ENCODE measurements at places on chromosomes 13 and 19.

DNA sequence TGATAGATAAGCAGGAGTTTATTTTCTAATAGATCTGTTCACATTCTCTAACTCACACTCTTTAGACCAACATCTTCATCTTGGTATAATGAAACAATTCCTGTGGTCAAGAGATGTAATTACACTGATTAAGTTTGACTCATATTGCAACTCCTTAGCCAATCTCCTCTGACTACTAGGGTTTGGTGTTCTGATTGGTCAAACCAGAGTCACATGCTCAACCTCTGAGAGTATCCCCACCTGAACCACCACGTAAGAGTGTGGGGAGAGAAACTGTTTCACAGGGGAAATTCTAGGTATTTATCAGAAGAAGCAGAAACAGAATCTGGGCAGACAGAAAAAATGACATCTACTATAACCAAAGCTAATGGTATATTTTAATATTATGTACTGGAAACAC, 42.4 kb downstream of the UQCRFS1 start:
- DNase-seq, result no peak

DNA sequence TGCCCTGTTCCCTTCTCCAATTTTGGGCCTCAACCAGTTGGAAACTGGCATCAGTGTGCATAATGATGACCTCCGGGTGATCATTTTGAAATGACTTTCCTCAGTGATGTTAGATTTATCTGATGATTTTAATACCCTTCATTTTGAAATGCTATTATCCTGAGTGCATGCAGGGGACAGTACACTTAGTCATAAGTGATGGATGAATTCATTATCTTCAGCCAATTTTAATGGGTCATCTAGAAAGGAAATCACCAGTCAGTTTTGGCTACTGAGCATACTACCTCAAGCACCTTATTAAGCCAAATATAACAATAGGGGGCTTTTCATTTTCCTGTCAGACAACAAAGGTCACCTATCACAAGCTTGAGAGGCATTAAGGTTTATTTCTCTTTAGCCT, 118.5 kb upstream of the MIR17HG start:
- DNase-seq, result no peak

GRCh38 chr13:34044660-34045080, 226.7 kb downstream of the RFC3 start:
- DNase-seq, result no peak

DNA sequence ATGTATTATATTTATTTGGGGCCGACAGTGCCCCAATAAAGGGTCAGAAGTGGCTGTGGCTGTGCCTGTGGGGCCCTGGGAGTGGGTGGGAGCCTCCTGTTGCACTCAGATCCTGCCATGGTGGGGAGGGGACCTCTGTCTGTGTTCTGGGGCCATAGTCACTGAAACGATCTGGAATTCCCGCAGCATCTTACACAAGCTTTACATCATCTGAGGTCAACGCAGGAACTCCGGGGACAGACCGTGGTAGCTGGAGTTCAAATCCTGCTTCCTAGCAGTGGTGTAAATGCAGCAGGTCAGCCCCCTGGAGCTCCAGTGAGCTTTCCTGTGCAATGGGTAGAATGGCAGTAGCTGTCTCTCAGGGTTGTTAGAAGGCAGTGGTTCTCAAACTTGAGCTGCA, 3.9 kb upstream of the SCN1B start:
- no peak for DNase-seq

GRCh38 chr13:34425327-34425949, 516.6 kb upstream of the NBEA start:
- DNase-seq, result no peak

DNA sequence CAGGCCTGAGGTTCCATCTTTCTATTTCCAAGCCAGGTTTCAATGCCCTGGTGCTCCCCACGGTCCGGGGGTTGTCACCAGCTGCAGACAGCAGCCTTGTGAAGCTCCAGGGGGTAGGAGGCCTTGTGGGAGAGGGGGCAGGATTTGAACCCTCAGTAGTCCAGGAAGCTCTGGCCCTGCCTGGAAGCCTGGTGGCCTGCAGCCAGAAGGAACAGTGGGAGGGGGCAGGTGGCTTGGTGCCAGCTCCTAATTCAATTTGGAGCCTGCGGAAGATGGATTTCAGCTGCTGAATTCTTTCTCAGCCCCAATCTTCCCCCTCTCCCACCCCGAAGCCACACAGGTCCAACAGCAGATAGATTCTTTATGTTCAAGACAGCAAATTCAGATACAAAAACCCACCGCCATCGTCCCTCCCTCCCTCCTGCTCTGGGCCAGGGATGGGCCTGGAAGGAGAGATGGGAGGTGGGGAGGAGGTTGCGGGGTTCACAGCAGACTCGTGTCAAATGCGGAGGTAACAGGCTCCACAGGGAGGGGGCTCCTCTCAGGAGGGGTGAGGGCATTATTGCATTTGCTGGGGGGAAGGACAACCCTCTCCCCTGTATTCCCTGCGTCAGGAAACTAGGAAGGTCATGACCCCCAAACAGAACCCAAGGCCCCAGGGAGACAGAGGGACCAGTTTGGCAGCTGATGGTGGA, 2.4 kb upstream of the PTGER1 start:
- no peak for DNase-seq

DNA sequence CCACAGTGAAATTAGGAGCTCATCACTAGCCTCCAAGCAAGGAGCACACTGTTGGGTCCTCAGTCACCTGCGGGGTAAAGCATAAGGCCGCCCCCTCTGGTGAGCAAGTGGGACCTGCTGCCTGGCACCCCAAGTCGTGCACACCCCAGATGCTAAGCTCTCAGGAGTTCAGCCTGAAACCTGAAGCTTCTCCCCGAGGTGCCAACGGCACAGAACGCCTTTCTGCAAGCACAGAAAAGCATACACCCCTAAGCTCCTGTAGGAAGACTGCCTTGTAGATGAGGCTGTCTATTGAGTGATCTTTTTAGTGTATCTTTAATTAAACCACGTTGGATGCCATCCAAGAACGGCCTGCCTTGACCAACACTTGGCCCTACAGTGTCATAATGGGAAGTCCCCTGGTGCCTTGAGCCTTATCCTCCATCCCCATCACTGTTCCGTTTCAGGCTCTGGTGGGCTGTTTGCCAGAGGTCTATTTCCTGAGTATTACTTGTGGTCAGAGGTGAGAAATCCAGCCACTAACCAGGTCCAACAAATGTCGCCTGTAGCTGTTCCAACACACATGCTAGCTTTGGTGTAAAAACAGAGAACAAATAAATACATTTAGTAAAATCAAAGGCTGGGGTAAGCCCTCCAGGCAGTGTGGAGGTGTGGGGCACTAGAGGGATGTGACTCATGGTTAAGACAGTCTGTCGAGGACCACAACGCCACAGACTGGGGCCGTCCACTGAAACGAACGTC, 44.8 kb downstream of the C13orf42 start:
- no peak for DNase-seq

DNA sequence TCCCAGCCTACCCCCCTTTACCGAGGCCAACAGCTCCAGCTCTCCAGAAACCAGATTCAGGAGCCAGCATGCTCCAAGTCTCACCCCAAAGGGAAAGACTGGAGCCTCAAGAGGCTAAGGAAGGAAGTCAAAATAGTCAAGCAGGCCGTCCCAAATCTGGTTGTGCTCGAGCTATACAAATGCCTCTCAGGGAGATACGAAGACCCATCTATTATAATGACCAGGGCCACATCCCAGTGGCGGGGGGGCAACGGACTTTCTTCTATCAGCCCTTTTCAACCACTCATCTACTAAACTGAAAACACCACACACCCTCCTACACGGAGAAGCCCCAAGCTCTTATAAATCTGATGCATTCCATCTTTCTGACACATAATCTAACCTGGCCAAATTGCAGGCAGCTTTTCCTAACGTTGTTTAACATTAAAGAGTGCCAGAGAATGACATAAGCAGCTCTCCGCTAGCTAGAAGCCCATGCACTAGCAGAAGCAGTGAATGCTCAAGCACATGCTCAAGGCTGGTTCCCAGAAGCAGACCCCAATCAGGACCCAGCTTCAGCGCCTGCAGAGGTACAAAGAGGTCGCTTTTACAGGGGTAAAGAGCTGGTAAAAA, 104.6 kb upstream of the ZNF98 start:
- no peak for DNase-seq

DNA sequence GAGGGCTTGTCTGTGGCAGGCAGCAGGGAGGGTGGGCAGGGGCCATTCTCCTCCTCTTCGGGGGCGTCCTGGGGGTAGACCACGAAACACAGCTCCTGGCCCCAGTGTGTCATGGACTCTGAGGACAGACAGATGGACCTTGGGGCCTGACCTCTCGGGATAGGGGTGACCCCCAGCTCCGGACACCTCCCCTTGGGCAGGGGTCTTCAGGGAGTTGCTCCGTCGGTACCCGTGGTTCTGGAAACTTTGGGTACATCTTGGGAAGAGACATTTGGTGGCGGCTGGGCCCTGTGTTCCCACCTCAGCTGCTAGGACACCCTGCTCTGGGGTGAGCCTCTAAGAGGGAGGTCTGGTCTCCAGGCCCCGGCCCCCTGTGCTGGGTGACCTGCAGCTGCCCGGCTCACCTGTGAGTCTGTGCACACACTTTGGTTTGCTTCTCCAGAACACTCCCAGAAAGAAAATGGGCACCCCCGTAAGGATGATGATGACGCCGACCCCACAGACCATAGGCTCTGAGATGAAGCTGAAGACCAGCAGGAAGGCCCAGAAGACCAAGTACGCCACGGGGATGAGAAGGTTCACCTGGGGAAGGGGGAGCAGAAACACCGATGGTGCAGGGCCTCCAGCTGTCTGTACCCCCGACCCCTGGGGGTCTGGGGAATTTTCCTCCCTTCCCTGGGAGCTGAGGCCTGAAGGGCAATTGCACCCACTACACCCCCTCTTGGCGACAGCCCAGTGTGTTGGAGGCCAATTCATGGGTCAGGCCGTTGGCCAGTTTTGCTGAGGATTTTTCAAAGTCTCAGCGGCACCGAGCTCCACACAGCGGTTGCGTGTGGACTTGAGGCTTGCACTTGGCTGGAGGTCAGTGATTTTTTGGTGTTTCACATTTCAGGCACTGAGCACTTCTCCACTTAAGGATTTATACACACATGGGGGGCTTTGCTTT, 15.0 kb downstream of the LRP3 start:
- no peak for DNase-seq

GRCh38 chr13:39600766-39601165, 2.2 kb downstream of the LHFPL6 start:
- DNase-seq, result no peak

- no peak for DNase-seq
Measured at GRCh38 chr13:49400755-49401659, 42.9 kb downstream of the CAB39L start.

DNA sequence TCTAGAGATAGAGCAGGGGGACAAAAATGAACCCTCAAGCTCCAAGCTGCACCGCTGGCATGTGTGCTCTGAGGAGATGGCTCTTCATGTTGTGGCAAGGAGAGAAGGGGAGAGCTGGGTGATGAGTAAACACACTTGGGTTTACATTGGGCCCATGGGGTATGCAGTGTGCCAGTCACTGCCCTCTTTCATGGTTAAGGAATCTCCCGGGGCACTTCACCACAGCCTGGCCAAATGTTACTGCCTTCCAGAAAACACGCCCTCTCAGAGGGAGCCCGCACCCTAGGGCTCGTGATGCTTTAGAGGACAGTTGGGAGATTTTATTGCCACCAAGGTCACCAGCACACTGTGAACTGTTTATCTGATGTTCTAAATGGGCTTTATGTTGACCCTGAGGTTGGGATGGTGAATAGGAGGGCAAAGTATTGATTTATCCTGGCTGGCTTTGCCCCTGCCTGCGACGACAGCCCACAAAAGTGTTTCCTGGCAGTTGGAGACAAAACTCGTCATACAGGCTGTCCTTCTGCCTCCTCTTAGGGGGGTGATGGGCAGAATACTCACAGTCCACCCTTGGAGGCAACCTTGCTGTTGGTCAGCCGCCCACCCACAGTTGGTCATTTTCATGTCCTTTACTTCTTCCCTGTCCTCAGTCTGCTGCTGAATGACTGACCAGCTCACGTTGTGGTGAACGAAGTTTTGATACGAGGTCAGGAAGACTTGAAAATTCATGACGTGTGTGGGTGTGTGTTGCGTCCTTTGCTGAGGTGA, 156.9 kb downstream of the STK24 start:
- no peak for DNase-seq

GRCh38 chr19:22545751-22546150, 88.4 kb upstream of the ZNF492 start:
- DNase-seq, result no peak

DNA sequence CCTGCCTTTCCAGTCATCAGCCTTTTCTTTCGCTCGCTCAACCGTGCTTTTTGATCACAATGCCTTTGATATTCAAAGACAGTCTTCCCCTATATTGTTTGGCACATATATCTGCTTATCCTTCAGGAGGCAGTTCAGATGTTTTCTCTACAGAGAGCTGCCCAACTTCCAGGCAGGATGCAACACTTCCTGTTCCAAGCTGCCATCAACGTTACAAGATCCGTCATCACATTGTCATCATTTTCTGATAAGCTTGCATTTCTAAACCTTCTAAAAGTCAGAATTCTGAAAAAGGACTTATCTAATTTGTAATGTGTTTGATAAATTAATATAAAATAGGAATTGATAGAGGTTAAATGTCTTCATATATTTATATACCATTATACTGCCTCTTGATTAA, 574.2 kb downstream of the TBC1D4 start:
- no peak for DNase-seq

GRCh38 chr13:89750371-89750770, 1597.1 kb upstream of the MIR17HG start:
- no peak for DNase-seq

DNA sequence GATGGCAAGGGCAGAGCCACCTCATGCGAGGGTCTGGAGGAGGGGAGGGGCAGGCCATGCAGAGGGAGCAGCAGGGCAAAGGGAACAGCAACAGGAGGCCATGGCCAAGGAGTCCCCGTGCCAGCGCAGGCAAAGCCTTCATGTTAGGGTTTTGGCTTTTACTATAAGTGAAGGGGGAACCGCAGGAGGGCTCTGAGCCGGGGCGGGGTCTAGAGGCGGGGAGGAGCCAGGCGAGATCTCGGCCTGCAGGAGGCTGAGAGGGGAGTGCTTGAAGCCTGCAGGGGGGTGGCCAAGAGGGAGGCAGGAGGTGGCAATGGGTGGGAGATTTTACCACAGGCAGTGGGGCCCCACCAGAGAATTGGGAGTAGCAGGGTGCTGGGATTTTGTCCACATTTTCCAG, 6.3 kb downstream of the ARHGAP33 start:
- no peak for DNase-seq

DNA sequence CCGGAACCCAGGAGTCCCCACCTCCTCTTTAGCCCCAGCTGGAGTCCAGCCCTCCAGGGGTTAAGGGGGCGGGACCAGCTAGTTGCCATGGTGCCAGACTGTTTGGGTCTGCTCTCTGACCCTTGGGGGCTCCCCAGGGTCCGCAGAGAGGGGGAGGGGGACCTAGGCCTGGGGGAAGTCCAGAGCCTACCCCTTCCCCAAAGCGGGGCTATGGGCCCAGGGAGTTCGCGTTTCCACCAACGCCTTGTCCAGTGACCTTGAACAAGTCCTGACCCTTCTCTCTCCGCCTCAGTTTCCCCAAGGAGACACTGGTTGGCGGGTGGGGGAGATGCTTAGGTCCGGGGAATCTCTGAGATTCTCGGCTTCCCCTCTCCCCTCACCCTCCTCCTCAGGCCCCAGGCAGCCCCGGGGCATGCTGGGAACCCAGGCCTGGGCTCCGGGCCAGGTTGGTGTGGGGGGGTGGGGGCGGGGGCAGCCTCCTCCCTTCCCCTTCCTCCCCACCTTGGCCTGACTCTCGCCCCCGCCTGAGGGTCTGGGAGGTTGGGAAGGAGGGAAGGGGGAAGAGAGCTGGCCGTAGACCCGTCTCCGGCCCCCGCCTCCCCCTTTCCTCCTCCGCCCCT, 2.6 kb upstream of the SPACA6 start:
- peak; percentile 43 for DNase-seq
